ENCODE measurements at places on chromosomes 6 and 20.

- no peak for DNase-seq
Observed at GRCh38 chr6:15434263-15434662, 188.4 kb downstream of the JARID2 start.

DNA sequence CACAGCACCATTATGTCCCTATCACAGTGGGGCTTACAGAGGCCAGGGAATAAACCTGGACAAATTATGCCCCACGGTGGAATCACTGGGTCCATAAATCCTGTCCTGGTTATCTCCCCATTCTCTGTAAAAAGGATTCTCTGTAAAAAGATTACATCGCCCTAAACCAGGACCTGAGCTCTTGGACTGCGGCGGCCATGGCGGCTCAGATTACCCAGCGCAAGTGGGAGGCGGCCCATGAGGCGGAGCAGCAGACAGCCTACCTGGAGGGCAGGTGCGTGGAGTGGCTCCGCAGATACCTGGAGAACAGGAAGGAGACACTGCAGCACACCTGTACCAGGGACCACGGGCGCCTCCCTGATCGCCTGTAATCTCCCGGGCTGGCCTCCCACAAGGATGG, 8.4 kb upstream of the HLA-A start:
- peak; percentile 1 for DNase-seq

DNA sequence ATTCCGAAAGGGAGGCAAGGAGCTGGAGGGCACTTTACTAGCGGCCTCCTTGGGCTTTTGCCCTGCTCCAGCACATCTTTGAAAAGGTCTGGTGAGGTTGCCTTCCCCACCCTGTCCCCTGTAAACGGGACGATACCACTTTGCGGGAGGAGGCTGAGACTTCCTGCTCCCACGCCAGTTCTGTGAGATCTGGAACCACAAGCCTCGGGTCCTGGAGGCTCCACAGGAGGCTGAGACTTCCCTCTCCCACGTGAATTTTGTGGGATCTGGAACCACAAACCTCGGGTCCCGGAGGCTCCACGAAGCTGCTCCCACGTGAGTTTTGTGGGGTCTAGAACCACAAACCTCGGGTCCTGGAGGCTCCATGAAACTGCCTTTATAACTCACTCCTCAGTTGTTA, 209.3 kb downstream of the DLL1 start:
- DNase-seq = no peak

- peak; percentile 4 for DNase-seq
Observed at GRCh38 chr6:165439928-165440554, 130.6 kb upstream of the C6orf118 start.

GRCh38 chr6:166325383-166326042, 16.8 kb downstream of the SFT2D1 start:
- no peak for DNase-seq

GRCh38 chr6:52611833-52612232, 35.0 kb upstream of the TRAM2 start:
- no peak for DNase-seq

DNA sequence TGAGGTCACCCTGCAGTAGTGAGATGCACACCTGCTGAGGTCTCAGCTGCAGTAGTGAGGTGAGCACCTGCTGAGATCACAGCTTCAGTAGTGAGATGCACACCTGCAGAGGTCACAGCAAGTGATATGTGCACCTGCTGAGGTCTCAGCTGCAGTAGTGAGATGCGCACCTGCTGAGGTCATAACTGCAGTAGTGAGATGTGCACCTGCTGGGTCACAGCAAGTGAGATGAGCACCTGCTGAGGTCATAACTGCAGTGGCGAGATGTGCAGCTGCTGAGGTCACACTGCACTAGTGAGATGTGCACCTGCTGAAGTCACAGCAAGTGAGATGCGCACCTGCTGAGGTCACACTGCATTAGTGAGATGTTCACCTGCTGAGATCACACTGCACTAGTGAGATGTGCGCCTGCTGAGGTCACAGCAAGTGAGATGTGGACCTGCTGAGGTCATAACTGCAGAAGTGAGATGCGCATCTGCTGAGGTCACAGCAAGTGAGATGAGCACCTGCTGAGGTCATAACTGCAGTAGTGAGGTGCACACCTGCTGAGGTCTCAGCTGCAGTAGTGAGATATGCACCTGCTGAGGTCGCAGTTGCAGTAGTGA, 20.8 kb downstream of the ZDHHC14 start:
- no peak for DNase-seq

GRCh38 chr6:134903448-134903847, 46.5 kb downstream of the ALDH8A1 start:
- no peak for DNase-seq

GRCh38 chr6:25927178-25927577, 3.3 kb downstream of the SLC17A2 start:
- no peak for DNase-seq

DNA sequence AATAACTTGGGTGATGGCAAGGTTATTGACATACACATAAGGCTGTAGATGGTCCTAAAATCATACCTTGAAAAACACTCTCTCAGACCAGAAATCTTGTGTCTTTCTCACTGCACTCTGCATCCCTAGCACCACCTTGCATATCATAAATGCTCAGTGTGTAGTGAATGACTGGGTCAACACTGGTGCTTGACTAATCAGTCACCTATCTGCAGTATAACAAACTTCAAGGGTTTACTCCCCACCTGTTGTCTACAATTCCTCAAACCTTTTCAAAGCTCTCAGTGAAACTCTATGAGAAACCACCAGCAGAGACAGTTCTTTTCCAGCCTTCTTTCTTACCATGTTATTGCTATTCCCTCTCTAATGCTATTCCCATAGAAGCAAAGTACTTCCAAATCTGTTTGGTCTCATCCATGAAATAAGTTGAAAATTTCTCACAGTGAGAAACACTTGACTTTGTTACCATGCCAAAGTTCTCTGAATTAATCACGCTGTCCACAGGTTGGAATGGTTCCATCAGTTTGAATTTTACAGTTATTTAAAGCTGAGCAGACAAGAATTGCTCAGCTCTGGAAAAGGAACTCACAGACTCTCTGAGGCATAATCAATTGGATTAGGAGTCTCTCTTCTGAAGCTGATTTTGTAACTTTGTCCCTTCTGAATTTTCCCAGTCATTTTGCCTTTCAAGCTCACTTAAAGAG, 104.8 kb upstream of the EYA4 start:
- DNase-seq = no peak

- DNase-seq = no peak
Observed at GRCh38 chr6:158283304-158283980, 28.8 kb upstream of the TULP4 start.

DNA sequence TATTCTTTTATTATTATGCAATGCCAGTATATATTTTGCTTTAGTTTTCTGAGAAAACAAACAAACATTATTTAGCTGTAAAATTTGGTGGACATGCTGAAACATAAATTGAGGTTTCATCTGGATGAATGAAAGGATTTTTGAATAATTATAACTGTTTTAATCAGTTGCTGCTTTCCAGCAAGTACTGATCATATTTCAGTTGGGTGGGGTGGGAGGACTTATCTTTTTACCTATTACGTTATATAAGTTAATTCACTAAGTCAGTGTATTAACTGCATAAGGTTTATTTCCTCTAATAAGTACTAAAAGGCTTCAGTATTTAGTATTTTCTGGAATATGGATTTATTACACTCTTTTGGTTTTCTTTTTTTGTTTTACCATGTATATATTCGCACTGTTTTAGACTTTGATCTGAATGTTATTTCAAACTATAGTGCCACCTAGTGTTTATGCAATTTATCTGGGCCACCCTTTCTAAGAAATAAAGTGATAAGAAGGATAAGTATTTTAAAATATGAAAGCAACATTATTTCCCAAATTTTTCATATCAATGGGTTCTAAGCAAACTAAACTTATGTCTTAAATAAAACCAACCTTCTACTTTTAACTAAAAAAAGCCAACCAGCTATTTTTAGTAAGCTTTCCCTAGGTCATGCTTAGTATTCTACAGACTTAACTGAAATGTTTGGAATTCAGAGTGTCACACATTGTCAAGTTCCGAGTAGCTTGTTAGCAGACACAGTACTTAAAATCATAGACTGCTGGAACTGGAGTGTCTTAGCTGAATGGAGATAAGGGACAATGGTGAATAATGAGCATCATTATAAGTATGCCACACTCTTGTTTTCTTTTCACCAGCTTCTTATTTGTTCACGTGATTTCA, 105.4 kb upstream of the MCHR2 start:
- DNase-seq = peak; percentile 45

DNA sequence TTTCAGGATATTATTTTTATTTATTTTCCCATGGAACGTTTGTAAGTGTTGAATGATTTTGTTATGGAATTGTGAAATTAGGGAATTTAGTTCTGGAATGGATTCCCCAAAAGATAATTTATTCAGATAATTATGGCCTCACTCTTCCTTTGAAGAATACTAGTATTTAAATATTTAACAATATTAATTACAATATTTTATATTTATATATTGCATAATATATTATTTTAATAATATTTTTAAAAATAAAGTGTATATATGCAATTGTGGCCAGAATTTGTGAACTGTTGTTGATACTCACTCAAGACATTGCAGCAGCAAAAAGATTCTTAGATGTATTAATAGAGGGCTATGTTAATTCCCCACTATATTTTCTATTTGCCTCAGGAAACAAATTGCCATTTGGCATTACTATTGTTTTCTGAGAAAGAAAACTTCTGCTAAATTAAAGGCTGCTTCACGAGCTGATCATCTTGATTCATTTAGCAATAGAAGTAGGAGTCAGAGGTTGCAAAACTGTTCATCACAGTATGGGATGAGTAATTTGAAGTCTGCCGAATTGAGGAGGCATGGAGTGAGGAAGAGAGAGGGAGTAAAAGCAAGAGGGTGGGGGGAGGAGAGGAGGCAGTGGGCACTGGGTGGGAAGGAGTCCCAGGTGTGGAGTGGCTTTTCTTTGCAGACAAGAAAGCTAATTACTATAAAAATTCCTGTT, 729.2 kb downstream of the DHX35 start:
- no peak for DNase-seq

- no peak for DNase-seq
Observed at GRCh38 chr20:54479138-54479906, 3.9 kb downstream of the DOK5 start.

- no peak for DNase-seq
Observed at GRCh38 chr6:44294832-44295791, 18.0 kb downstream of the AARS2 start.

DNA sequence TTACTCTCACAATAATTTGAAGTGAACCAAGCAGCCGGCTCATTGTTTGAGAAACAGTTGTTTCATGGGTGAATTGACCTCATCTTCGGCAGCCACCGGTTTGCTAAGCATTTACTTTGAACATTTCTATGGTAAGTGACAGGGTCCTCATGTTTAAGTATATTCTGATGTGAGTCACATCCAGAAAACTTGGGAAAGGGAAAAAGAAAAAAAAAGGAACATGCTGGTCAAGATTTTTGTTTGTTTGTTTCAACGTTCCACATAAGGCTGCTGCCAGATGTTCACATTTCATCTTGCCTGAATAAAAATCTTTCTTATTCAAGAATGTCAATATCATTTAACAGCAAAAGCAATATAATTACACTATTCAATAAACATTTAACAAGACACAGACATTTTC, 55.0 kb upstream of the EXOC2 start:
- DNase-seq = no peak

DNA sequence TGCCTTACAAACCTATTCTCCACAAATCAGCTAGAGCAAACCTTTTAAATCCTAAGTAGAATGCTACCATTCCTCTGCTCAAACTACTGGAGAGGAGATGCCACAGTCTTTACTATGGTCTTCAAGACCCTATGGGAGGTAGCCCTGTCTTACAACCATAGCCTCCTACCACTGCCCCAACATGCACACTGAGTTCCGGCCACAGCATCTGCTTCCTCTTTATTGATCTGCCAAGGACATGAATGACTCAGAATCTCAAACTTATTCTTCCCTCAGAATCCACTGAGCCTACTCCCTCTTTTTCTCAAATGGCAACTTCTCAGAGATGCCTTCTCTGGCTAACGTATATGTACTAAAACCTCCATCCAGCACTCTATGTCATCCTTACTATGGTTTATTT, 12.2 kb upstream of the ANKEF1 start:
- DNase-seq = no peak

DNA sequence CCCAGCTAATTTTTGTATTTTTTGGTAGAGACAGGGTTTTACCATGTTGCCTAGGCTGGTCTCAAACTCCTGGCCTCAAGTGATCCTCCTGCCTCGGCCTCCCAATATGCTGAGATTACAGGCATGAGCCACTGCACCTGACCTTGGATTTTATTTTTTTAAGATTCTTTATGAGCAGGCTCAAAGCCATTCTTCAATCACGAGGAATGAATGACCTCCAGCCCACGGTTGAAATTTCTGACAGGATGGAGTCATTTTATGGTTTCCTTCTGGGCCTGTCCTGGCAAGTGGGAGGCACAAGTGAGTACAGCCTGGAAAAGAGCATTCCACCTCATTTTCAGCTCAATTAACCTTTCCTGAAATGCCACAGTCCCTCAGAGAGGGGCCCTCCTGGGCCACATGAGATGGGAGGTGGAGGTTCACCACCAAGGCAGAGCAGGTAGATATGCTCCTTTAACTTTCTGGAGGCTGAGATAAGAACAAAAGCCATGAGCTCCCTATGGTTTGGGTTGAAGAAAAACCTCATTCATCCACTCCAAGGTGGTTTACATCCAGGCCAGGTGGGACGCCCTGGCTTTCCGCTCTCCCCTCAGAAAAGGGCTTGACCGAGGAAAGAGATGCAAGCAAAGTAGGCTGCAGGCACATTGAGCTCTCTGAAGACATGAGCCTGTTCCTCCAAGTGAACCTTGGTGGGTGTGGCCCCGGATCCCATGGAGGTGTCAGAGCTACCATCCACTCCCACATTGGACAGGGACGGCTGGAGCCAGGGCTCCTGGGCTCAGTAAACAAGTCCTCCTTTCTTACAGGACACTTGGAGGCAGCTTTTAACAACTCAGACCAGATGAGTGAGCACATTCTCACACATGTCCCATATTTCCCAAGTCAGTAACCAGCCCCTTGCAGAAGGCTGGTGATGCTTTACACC, 208.5 kb upstream of the SSTR4 start:
- no peak for DNase-seq

GRCh38 chr6:144234399-144234798, 50.7 kb upstream of the UTRN start:
- DNase-seq = no peak

- DNase-seq = no peak
Observed at GRCh38 chr20:50848846-50849673, 54.2 kb downstream of the BCAS4 start.

GRCh38 chr6:45681860-45682511, 304.3 kb upstream of the SUPT3H start:
- DNase-seq = no peak

- no peak for DNase-seq
Observed at GRCh38 chr6:34934516-34934915, 45.5 kb downstream of the ANKS1A start.

- no peak for DNase-seq
Observed at GRCh38 chr20:4065391-4065844, 50.1 kb upstream of the RNF24 start.

GRCh38 chr6:2396042-2396657, 150.7 kb upstream of the GMDS start:
- no peak for DNase-seq

GRCh38 chr6:75098709-75099108, 107.1 kb downstream of the COL12A1 start:
- DNase-seq = no peak

All from NCI-H526 treated with DMSO at 0.1 percent for 48 hours (cell line).